ENCODE measurements at places on chromosomes 4 and X. TPM values are rescaled to one million over a fixed set of nuclear protein-coding genes. Genes with fewer than 3 reads are reported as not detected.

Gene RAB28
- 33.1 TPM for polyA plus RNA-seq

- no peak for DNase-seq
Observed at GRCh38 chr4:69092980-69093568, 3.2 kb upstream of the UGT2B7 start.

- no peak for DNase-seq
Observed at GRCh38 chr4:22465996-22466395, 49.9 kb downstream of the ADGRA3 start.

Gene HPRT1
- 54.0 TPM for polyA plus RNA-seq

All from left renal pelvis (tissue), 4 donors.